ENCODE measurements at places on chromosomes 6 and 20. TPM values are rescaled to one million over a fixed set of nuclear protein-coding genes. Genes with fewer than 3 reads are reported as not detected.

The BPIFB2 gene
- not detected for total RNA-seq

The ZC2HC1B gene
- not detected for total RNA-seq

The IPCEF1 gene
- total RNA-seq, result not detected

The ZBTB12 gene
- total RNA-seq, result 0.67 TPM

The DNAH8 gene
- total RNA-seq, result not detected

The DEFB132 gene
- not detected for total RNA-seq

The ADGRB3 gene
- total RNA-seq, result not detected

The LZTS3 gene
- total RNA-seq, result not detected

The SLC32A1 gene
- not detected for total RNA-seq

The SLC35D3 gene
- total RNA-seq, result not detected

The DLK2 gene
- total RNA-seq, result 1.5 TPM

The RAMACL gene
- total RNA-seq, result 0.13 TPM

The PTCHD4 gene
- total RNA-seq, result not detected

The PLEKHG1 gene
- 0.99 TPM for total RNA-seq

The DTD1 gene
- 48.2 TPM for total RNA-seq

The HLA-A gene
- 315 TPM for total RNA-seq

The PARD6B gene
- 2.4 TPM for total RNA-seq

The OPRM1 gene
- not detected for total RNA-seq

The ZFP57 gene
- not detected for total RNA-seq

The C20orf202 gene
- total RNA-seq, result not detected

The KCNK5 gene
- total RNA-seq, result 2.4 TPM

The ELOVL2 gene
- 56.3 TPM for total RNA-seq

The THBD gene
- 1.4 TPM for total RNA-seq

The BANF2 gene
- not detected for total RNA-seq

The CAGE1 gene
- 0.49 TPM for total RNA-seq

The HBS1L gene
- 78.6 TPM for total RNA-seq

The CLPSL1 gene
- total RNA-seq, result not detected

The ARMH2 gene
- total RNA-seq, result not detected

The LY6G5C gene
- total RNA-seq, result not detected

The SYCP2L gene
- 0.99 TPM for total RNA-seq

The TNFRSF21 gene
- total RNA-seq, result 0.76 TPM

The FAM83D gene
- total RNA-seq, result 73.9 TPM

The NRSN1 gene
- not detected for total RNA-seq

The OPN5 gene
- total RNA-seq, result not detected

The CALHM6 gene
- 1.7 TPM for total RNA-seq

All from MG63 (cell line).